NK-92 treated with Interleukin-12 subunit alpha and Interleukin-12 subunit beta, amount 100 ng/mL, for 24 hours (cell line): ENCODE measurements at places on chromosomes 1 and 21.

GRCh38 chr21:21175798-21176334 lies 177.7 kb downstream of the NCAM2 start:
- no peak for DNase-seq

- DNase-seq, result no peak
Measured at GRCh38 chr21:26469789-26470188, 103.3 kb downstream of the CYYR1 start.

DNA sequence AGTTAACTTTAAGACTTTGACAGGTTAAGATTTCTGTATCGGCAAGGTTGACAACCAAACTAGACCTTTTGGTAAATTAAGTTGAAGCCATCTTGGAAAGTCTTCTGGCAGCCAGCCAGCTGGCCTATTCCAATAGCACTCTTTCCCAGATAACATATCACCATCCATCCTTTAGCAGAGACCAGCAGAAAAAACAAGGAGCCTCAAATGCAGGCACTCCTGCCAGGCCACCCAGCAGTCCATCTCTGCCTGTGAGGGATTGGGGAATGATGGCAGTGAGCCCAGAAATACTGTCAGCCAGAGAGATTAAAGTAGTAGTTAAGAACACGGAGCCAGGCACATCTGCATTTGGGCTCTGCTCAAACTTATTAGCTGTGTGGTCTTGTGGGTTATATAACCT lies 19.4 kb downstream of the ZBTB40 start:
- DNase-seq, result no peak

- no peak for DNase-seq
Measured at GRCh38 chr1:9500756-9501754, 38.2 kb upstream of the SLC25A33 start.

- DNase-seq, result no peak
Measured at GRCh38 chr1:157310401-157310800, 172.2 kb upstream of the ETV3 start.

DNA sequence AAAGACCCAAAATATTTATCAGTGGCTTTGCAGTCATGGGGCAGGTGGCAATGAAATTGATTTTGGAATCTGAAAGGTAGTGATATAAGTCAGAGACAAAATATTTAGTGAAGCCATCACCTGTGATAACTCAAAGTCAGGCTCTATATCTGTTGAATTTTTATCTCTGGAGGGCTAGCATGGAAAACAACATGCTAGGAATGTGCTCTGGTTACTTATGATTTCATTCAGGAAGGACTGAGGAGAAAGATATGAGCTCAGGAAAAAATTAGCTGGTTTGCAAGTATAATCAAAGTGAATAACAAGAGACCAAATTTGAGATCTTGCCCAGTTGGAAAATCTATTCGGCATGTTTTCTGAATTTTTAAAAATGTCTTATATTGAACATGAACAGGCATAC lies 364.6 kb upstream of the LRRC7 start:
- DNase-seq, result no peak

GRCh38 chr1:26470878-26471497 lies 1.3 kb upstream of the HMGN2 start:
- no peak for DNase-seq
